Stimulated activated naive CD4-positive, alpha-beta T cell (primary cell): ENCODE measurements at places on chromosomes 1 and 21.

GRCh38 chr1:101030881-101031280 is 5.3 kb upstream of the DPH5 start:
- DNase-seq, result no peak

- DNase-seq, result no peak
Measured at GRCh38 chr1:206575894-206576737, 36.1 kb downstream of the EIF2D start.

- DNase-seq, result no peak
Measured at GRCh38 chr1:163213626-163214025, 10.9 kb upstream of the RGS5 start.

- peak; percentile 38 for DNase-seq
Measured at GRCh38 chr1:1079408-1080121, 5.5 kb upstream of the RNF223 start.

DNA sequence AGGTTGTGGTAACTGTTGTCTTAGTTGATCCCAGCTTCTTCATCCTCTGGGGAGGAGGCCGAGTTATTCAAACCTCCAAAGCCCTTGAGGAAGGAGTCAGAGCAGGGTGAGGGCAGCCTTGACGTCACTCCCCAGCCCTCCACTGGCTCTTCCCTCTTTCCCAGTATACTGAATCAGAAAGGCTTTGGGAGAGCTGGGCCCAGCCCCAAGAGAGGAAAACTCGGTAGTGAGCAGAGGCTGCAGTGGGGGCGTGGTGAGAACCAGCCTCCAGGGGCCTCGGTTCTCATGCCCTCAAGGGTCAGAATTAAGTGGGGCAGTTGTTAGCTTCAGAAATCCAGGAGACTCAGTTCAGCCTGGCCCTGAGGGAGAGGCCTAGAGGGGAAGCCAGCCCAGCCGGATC is 1.8 kb upstream of the GJA4 start:
- DNase-seq, result no peak

DNA sequence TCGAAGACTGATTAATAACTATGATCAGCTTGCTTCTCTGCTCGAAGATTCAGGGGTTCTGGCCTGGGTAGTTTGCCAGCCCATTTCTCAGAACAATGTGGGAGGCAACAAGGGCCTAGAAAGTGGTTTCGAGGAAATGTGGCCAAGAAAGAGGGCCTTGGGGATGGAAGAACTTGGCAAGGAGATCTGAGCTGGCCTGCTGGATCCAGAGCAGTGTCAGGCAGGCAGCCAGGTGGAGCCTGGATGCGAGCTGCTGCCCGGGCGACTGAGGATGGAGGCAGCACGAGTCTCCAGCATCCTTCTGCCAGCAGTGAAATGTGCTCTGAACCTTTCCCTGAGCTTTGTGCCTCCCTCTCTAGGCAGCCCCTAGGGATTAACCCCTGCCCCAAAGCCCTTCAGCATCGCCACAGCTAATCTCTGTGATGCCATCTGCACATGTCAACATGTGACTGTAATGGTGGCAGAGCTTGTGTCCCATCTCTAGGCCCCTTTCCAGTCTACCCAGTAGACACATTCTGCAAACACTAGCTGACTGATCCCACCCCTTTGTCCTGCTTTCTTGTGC is 61.0 kb upstream of the NEK2 start:
- DNase-seq, result no peak

DNA sequence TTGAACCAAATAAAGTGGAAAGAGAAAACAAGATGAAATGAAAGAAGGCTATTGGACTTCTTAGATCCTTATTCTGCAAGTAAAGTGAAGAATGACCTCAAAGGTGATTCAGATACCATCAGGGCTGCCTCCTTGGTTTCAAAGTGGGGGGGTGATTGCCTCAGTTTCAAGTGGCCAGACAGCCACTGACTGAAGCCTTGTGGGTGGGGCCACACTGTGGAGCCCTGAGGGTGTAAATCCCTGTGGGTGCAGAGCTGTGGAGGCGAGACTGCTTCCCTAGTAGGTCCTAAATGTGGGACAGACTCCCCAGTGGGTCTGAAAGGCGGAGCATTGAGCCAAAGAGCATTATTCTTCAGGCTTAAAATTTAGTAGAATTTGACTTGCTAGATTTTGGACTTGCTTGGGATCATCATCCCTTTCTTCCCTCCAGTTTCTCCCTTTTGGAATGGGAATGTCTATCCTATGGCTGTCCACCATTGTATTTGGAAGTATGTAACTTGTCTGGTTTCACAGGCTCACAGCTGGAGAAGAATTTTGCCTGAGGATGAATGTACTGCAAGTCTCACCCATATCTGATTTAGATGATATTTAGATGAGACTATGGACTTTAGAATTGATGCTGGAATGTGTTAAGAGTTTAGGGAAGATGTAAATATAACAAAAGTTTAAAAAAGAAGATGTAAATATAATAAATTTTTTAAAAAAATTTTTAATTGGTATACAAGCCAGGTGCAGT is 71.6 kb upstream of the SOX13 start:
- no peak for DNase-seq

DNA sequence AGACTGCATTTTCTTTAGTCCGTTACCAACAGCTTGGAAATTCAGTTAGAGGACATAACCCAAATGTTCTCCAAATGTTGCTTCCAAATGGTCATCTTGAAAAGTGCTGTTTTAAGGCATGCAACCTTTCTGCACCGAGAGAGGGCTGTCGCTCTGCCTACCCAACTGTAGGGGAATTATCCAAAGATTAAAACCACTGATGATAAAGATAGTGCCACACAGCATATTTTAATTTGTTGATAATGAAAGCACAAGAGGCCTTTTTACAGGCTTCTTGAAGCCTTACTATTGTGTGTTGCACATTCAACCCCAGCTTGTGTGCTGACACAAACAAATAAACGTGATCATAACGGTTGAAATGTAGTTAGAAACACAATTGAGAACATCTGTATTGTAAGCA is 121.5 kb downstream of the LMO4 start:
- no peak for DNase-seq

GRCh38 chr1:201085902-201086735 is 26.1 kb downstream of the CACNA1S start:
- DNase-seq, result no peak

DNA sequence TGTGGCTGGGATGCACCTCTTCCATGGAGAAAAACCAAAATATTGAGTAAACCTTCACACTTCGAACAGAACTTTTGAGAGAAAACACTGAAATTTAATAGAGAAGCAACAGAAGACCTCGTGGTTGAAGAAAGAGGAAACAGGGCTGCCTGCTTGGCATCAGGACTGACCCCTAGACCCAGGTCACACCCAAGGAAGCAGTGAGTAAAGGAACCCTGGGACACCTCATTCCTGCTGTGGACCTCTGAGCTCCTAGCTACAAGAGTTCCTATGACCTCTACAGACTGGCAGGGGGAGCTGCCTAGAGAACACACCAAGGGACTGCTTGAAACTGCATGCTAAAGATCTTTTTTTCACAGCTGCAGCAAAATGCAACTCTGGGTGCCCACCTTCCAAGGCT is 67.8 kb downstream of the FASLG start:
- DNase-seq, result no peak

- no peak for DNase-seq
Measured at GRCh38 chr1:206037581-206037980, 13.9 kb upstream of the CTSE start.

- no peak for DNase-seq
Measured at GRCh38 chr1:225454733-225455132, 26.9 kb upstream of the LBR start.

DNA sequence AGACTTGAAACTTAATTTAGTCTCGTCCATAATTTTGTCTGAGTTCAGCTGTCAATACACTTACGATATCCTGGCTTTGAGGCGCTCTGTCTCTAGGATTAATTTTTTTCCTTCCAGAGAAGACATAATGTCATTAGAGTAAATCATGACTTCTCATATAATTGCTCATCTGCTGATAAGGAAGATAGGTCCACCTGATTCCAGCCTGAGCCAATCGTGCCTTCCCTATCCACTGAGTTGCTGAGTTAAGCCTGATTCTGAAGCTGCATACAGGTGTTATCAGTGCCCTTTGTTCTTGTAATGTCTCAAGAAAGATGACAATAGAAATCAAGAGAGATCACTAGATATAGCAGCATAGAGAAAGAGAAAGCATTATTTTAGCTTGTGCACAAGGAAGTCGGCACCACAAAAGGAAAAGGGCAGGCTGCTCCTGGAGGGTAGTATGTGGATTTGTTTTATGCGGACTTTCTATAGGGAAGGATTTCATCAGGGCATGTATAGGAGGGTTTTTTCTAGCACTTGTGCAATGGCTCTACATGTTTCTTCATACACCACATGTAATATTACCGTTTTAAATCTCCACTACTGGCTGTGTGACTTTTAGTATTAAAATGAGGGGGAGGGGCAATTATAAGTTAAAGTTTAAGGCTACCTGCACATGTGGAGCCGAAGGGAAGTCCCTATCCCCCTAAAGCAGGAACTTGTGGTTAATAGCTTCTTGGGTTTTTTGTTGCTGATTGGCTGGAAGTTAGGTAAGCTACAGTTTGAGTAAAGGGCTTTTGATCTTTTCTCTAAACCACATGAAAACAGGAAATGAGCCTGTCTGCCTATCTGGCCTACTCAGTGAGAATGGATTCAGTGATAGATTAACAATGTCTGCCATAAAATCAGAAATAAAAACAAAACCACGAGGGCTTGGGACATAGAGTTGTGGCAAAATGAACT is 133.4 kb downstream of the PLPPR5 start:
- peak; percentile 91 for DNase-seq
